ENCODE measurements at places on chromosomes 5 and 9.

GRCh38 chr5:39780347-39780746, 355.6 kb upstream of the DAB2 start:
- DNase-seq = no peak

DNA sequence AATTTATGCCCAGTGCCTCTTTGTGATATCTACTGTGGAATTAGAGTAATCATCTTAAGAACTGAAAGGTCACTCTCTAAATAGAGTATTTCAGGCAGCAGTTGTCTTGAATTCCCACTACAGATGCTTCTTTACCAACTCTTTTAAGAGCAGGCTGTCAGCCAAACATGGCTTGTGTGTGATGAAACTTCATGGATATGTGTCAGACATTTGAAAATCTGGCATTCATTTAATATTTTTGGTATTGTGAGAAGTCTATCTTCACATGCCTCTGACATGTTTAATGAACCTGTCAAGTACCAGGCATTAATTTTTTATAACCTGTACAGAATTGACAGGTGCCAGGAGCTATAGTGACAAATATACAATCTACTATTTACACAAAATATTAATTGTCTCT, 318.6 kb downstream of the CDH9 start:
- DNase-seq = no peak

GRCh38 chr5:110785356-110785755, 46.5 kb downstream of the SLC25A46 start:
- DNase-seq = no peak

- DNase-seq = no peak
Measured at GRCh38 chr5:53087621-53088121, 21.9 kb downstream of the MOCS2 start.

GRCh38 chr5:33891788-33892619, at the start of gene ADAMTS12:
TSS of gene ADAMTS12 (minus strand) at chr5:33891990. CDS start at chr5:33891856, 134 bp downstream.
- DNase-seq = no peak
